NCI-H510A treated with DMSO at 0.1 percent for 48 hours (cell line): ENCODE measurements at places on chromosomes 1 and 21.

- DNase-seq, result no peak
Measured at GRCh38 chr1:98704474-98704873, 43.0 kb downstream of the SNX7 start.

DNA sequence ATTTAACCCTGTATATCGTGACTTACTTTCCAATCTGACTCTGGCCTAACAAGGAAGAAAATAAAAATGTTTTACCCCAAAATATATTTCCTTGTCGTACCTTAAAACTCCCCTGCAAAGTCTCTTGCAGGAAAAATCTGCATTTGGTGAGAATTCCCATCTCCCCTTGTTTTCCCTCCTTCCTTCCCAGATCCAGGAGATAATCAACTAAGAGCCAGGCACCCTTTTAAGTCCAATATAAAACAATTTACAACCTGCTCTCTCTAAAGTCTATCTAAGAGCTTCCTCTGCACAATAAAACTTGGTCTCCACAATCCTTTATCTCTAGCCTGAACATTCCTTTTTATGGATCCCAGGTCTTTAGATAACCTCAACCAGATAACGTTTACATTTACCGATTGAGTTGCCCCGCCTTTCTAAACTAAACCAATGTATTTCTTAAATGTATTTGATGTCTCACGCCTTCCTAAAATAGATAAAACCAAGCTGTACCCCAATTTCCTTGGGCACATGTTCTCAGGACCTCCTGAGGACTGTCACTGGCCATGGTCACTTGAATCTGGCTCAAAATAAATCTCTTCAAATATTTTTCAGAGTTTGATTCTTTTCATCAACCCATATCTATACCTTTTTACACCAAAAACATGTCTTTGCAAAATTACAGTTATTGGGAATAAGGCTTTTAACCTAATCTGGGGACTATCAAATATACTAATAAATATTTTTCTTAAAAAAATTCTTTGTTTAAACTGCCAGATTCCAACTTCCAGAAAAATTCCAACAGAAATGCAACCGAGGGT, 993 bp downstream of the DDX59 start:
- no peak for DNase-seq

GRCh38 chr1:69073176-69073575, 494.5 kb upstream of the LRRC7 start:
- DNase-seq, result no peak

GRCh38 chr1:162619076-162619475, 13.2 kb upstream of the DDR2 start:
- DNase-seq, result no peak

DNA sequence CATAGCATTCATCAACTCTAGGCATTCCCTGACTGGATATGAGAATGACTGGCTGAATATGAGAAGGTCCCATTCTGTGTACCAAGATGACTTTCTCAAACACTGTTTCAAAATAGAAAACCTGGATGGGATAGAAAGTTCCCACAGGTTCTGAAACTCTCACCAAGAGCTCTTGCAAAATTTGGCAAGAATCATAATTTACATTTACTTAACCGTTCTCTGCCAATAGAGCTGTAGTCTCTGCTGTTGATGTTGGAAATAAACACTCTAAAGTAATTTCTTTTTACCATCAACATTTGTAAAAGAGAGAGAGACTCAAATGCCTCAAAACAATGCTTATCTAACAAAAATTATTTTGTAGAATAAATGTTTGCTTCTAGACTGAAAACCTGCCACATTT, 221.1 kb downstream of the LMO4 start:
- DNase-seq, result no peak

DNA sequence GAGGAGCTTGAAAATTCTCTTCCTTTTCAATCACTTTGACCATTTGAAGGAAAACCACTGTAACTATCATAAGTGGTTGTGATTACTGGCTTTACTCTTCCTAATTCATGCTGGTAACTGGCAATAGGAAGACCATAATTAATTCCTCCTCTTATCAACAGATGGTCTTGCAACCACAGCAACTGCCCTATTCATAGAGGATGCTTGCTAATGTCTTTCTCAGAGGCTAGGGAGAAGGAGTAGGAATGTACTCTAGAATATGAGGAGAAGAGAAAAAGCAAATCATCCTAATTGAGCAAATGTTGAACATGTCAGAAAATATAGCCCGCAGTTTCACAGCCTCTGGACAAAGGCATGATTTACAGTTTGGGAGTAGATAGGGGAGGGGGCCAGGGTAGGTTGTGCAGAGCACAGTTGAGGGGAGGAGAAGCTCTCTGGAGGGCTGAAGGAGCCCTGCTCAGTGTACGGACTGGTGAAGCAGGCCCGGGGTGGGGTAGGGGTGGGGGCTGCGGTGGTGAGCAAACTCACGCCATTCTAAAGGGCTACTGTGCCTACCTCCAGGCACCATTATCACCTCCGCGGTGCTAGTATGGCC, 192.9 kb downstream of the PCP4 start:
- DNase-seq, result no peak

GRCh38 chr1:157496121-157496526, 56.2 kb downstream of the FCRL5 start:
- DNase-seq, result peak; percentile 74

DNA sequence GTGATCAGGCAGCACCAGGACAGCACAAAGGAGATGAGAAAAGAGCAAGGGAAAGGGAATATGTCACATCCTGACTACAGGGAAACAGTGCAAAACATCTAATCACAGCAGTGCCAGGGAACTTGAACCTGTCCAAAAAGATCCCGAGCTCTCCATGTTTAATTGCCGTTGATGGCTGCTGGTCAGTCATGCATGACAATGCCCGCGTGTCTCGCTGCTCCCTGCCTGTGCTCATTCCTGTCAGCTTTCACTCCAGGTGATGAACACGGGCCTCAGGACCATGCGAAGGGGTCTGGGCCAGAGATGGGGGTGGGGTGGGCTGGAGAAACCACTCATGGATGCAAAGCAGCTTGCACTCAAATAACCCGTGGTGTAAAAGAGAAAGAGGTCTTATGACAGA, 287.0 kb downstream of the GPATCH2 start:
- DNase-seq, result peak; percentile 42

DNA sequence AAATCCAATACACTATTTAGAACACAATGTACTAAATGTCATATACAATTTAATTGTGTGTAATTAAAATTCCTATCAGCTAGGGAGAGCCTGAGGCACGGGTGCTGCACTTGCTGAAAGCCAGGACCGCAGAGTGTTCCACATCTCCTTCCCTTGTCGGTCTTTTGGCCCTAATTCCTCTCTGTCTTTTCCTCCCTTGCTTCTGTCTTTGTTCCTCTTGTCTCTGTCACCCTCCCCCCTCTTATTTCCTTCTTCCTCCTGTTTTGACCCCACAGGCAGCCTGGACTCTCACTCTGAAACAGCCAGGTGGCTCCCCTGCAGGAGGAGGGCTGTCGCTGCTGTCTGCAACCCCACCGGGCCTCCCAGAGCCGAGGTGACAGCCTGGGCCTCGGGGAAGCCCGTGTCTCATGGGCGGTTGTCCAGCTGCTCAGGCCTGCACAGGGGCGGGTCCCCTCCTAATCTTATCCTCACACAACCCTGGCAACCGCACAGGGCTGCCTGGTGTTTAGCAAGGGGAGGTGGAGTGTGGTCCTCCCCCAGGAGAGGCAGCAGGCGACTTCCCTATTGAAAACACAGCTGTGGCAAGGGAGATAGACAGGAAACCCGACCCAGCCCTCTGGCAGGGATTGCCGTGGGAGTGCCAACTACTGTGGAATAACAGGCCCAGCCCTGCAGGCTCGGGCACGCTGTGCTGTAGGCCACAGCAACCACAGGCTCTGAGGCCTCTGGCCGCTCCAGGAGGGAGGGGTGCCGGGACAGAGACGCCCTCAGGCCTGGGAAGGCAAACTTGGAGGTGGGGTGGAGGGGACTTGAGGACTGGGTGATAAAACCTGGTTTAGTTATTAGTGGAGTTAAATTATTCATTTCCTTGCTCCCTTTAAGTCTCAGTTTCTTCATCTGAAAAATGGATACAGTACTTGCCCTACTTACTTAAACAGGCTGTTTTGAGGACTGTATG, 68.8 kb upstream of the WDR26 start:
- peak; percentile 74 for DNase-seq

- no peak for DNase-seq
Measured at GRCh38 chr1:218525451-218526197, 180.5 kb downstream of the TGFB2 start.

DNA sequence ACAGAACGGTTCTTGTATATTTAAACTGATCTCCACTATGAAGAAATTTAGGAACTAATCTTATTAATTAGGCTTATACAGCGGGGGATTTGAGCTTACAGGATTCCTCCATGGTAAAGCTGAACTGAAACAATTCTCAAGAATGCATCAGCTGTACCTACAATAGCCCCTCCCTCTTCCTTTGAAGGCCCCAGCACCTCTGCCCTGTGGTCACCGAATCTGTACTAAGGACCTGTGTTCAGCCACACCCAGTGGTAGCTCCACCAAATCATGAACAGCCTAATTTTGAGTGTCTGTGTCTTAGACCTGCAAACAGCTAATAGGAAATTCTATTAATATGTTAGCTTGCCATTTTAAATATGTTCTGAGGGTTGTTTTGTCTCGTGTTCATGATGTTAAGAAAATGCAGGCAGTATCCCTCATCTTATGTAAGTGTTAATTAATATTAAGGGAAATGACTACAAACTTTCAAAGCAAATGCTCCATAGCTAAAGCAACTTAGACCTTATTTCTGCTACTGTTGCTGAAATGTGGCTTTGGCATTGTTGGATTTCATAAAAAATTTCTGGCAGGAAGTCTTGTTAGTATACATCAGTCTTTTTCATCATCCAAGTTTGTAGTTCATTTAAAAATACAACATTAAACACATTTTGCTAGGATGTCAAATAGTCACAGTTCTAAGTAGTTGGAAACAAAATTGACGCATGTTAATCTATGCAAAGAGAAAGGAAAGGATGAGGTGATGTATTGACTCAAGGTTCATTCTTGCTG, 147.2 kb downstream of the NR5A2 start:
- no peak for DNase-seq
